ENCODE measurements at places on chromosomes 2 and 18. TPM values are rescaled to one million over a fixed set of nuclear protein-coding genes. Genes with fewer than 3 reads are reported as not detected.

DNA sequence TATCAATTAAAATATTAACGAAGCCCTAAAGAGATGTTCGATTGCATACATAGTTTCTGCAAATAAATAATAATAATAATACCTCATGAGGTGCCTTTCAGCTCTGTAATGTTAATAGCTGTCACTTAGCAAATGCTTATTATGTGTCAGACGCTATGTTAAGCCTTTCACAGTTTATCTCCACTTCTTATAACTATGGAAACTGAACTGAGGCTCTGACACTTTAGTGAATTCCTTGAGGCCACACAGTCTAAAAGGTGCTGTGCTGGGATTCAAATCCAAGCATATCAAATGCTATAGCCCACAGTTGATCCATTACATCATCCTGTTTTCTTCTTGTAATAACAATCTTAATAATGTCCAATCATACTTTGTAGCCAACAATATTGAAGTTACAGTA is 1571.5 kb upstream of the NXPH2 start:
- H3K4me1 ChIP-seq = no peaks in the 10 kb centered on the region
- no peak for DNase-seq
- no peak overlapping the region for H3K27ac ChIP-seq
- no peak overlapping the region for H3K4me3 ChIP-seq
- H3K27me3 ChIP-seq = no peaks in the 10 kb centered on the region

DNA sequence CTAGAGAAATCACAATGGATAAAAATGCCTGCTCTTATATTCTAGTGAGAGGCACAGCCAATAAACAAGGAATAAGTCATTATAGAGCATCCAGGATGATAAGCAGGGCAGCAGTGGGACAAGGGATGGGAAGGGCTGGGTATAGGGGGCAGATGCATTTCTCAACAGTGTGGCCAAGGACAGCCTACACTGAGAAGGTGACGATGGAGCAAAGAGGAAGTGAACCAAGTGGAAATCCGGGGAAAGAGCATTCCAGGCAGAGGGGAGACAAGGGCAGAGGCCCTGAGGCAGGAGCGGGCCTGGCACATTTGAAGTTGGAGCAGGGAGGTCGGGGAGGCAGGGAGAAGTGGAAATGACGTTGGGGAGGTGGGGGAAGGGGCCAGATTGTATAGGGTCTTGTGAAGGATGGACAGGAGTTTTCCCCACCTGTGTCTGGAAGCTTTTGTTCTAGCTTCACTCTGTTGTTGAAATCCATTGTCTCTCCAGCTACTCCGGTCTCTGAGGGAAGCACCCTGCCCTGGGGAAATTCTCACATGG is 17.6 kb downstream of the TMEM177 start:
- no peaks in the 10 kb centered on the region for H3K27me3 ChIP-seq
- no peak overlapping the region for H3K4me3 ChIP-seq
- peaks cover 21% of the 10 kb centered on the region for H3K4me1 ChIP-seq
- no peak overlapping the region for H3K27ac ChIP-seq
- no peak for DNase-seq

GRCh38 chr2:113248997-113249770 is 29.5 kb downstream of the PAX8 start:
- no peaks in the 10 kb centered on the region for H3K36me3 ChIP-seq
- no peak overlapping the region for H3K27ac ChIP-seq
- no peaks in the 10 kb centered on the region for H3K27me3 ChIP-seq
- no peaks in the 10 kb centered on the region for H3K4me1 ChIP-seq
- no peak overlapping the region for H3K4me3 ChIP-seq

- H3K27ac ChIP-seq = no peak overlapping the region
- H3K4me1 ChIP-seq = no peaks in the 10 kb centered on the region
- no peak for DNase-seq
- no peaks in the 10 kb centered on the region for H3K36me3 ChIP-seq
Observed at GRCh38 chr18:49678440-49678839, 116.6 kb downstream of the LIPG start.

GRCh38 chr2:54783349-54783748 is 59.9 kb downstream of the EML6 start:
- no peak overlapping the region for H3K27ac ChIP-seq
- no peak overlapping the region for H3K4me3 ChIP-seq
- no peak for DNase-seq

DNA sequence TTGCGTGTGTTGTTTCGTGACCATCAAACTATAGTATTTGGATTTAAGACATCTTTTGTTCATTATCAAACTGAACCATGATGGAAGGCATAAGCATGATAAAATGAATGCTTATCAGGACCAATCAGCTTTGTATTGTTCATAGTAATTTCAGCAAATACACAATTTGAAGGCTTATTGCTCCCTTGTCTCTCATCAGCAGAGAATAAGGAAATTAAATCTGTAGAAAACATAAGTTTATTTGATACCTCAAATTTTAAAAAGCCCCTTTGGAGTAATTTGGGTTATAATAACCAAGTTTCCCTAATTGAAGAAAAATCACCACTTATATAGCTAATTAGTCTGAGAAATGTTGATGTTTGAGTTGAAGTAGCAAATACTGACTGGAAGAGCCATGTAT is 705.7 kb downstream of the NUP35 start:
- H3K36me3 ChIP-seq = no peaks in the 10 kb centered on the region
- H3K4me1 ChIP-seq = no peaks in the 10 kb centered on the region
- no peaks in the 10 kb centered on the region for H3K27me3 ChIP-seq
- H3K4me3 ChIP-seq = no peak overlapping the region
- no peak for DNase-seq
- H3K27ac ChIP-seq = no peak overlapping the region

- no peaks in the 10 kb centered on the region for H3K4me1 ChIP-seq
- H3K27ac ChIP-seq = no peak overlapping the region
- H3K36me3 ChIP-seq = no peaks in the 10 kb centered on the region
- no peaks in the 10 kb centered on the region for H3K27me3 ChIP-seq
Observed at GRCh38 chr18:79898952-79899608, 52.4 kb downstream of the SLC66A2 start.

DNA sequence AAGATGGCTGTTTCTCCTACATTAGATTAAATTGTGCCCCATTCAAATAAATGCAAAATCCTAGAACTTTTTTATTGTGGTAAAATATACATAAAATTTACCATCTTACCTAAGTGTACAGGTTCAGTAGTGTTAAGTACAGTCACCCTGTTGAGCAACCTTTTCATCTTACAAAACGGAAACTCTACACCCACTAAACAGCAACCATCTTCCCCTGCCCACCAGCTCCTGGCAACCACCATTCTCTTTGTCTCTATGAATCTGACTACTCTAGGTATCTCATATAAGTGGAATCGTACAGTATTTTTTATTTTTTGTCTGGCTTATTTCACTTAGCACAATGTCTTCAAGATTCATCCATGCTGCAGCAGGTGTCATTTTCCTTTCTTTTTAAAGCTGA is 53.0 kb downstream of the ASXL2 start:
- H3K36me3 ChIP-seq = no peaks in the 10 kb centered on the region
- no peaks in the 10 kb centered on the region for H3K27me3 ChIP-seq
- no peak for DNase-seq
- H3K4me3 ChIP-seq = no peak overlapping the region
- H3K4me1 ChIP-seq = no peaks in the 10 kb centered on the region

GRCh38 chr2:69073928-69074570 is 61.1 kb downstream of the ANTXR1 start:
- H3K27ac ChIP-seq = no peak overlapping the region
- no peak overlapping the region for H3K4me3 ChIP-seq
- no peaks in the 10 kb centered on the region for H3K4me1 ChIP-seq
- no peaks in the 10 kb centered on the region for H3K27me3 ChIP-seq

- no peaks in the 10 kb centered on the region for H3K27me3 ChIP-seq
- H3K36me3 ChIP-seq = no peaks in the 10 kb centered on the region
- H3K27ac ChIP-seq = no peak overlapping the region
Observed at GRCh38 chr2:108868911-108869310, 82.3 kb downstream of the CCDC138 start.

DNA sequence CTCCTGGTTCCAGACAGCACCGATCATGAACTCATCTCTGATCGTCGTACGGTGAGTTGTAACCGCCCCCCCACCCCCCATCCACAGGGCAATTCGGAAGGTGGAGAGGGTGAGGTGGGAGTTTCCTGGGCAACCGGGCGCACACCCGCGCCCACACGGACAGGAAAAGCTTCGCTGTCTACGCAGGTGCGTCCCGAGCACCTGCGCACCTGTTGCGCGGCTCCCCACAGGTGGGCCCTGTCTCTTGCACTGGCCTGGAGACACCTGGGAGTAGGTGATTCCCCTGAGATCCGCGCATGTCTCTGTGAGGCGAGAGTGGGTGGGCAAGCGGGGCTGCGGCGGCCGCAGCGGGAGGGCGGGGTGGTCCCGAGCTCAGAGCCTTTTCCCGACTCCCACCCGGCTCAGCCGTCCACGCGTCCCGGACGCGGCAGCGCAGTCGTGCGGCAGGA is 459 bp upstream of the ATP6V1C2 start:
- no peak for DNase-seq
- no peaks in the 10 kb centered on the region for H3K27me3 ChIP-seq
- no peaks in the 10 kb centered on the region for H3K36me3 ChIP-seq
- H3K4me3 ChIP-seq = peak overlapping the region; percentile 77

- no peaks in the 10 kb centered on the region for H3K27me3 ChIP-seq
- H3K27ac ChIP-seq = no peak overlapping the region
- peak overlapping the region; percentile 82 for H3K4me3 ChIP-seq
- H3K4me1 ChIP-seq = no peaks in the 10 kb centered on the region
Observed at GRCh38 chr2:152715854-152716428, 1.3 kb downstream of the PRPF40A start.

- no peak overlapping the region for H3K4me3 ChIP-seq
- no peaks in the 10 kb centered on the region for H3K36me3 ChIP-seq
- H3K27ac ChIP-seq = no peak overlapping the region
Observed at GRCh38 chr2:98663511-98664090, 55.2 kb downstream of the UNC50 start.

DNA sequence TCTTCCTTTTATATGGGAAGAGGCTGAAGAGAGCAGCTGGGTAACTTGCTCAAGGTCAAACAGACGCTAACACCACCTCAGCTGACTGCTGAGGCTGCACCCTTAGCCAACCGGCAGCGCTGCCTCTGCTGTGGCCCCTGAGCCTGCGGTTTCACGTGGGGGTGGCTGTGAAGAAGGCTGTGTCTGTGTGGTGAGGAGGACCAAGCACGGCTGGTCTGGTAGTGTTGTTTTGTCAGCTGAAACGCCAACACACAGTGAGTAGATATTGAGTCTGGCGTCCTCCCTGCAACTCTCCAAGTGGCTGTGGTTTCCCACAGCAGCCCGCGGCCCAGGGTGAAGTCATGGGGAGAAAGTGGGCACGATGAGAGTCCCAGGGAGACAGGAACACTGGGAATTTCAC is 69.6 kb downstream of the THNSL2 start:
- no peak overlapping the region for H3K4me3 ChIP-seq
- no peaks in the 10 kb centered on the region for H3K36me3 ChIP-seq
- no peaks in the 10 kb centered on the region for H3K27me3 ChIP-seq
- DNase-seq = no peak

GRCh38 chr18:23619388-23619881 is 33.1 kb upstream of the NPC1 start:
- DNase-seq = no peak
- H3K4me3 ChIP-seq = peak overlapping the region; percentile 69
- no peaks in the 10 kb centered on the region for H3K27me3 ChIP-seq

GRCh38 chr2:2269989-2270562 is 61.0 kb downstream of the MYT1L start:
- no peak overlapping the region for H3K4me3 ChIP-seq
- no peaks in the 10 kb centered on the region for H3K27me3 ChIP-seq
- H3K36me3 ChIP-seq = no peaks in the 10 kb centered on the region

DNA sequence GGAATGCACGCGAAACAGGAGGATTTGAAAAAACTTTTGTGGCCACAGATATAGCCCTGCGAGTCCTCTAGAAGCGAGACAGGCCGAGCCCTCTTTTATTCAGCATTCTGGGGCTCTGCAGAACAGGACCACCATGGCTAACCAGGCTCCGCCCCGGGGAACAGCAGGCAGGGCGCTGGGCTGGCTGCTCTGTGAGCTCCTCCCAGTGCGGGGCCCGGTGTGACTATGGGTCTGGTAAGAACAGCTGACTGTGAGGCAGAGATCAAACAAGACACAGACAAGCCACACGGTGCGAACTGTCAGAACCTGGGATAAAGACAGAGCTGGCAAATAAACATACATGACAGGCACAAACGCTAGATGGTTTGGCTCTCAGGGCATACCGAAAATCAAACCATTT is 15.5 kb downstream of the PXDN start:
- no peak overlapping the region for H3K27ac ChIP-seq
- no peak overlapping the region for H3K4me3 ChIP-seq

DNA sequence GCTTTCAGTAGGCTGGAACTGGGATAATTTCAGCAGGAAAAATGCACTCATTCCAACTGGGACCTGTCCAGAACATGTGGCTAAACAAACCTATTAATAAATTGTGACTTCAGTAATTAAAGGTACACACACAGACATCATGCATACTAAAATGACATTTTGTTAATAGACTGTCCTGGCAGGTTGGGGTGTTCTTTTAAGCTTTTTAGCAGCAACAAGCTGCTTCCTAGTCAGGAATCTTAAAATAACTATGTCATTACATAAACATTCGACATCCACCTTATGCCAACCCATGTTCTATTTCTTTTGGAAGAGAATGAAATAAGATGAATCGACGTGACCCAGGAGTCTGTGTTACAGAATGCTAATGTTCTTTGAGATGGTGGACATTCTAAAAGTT is 435.7 kb downstream of the TXNL1 start:
- no peaks in the 10 kb centered on the region for H3K36me3 ChIP-seq
- no peak overlapping the region for H3K4me3 ChIP-seq
- no peaks in the 10 kb centered on the region for H3K27me3 ChIP-seq
- H3K4me1 ChIP-seq = no peaks in the 10 kb centered on the region

GRCh38 chr18:72419914-72420313 is 124.2 kb downstream of the CBLN2 start:
- no peak overlapping the region for H3K27ac ChIP-seq
- H3K4me3 ChIP-seq = no peak overlapping the region
- no peaks in the 10 kb centered on the region for H3K4me1 ChIP-seq
- H3K36me3 ChIP-seq = no peaks in the 10 kb centered on the region
- no peaks in the 10 kb centered on the region for H3K27me3 ChIP-seq

DNA sequence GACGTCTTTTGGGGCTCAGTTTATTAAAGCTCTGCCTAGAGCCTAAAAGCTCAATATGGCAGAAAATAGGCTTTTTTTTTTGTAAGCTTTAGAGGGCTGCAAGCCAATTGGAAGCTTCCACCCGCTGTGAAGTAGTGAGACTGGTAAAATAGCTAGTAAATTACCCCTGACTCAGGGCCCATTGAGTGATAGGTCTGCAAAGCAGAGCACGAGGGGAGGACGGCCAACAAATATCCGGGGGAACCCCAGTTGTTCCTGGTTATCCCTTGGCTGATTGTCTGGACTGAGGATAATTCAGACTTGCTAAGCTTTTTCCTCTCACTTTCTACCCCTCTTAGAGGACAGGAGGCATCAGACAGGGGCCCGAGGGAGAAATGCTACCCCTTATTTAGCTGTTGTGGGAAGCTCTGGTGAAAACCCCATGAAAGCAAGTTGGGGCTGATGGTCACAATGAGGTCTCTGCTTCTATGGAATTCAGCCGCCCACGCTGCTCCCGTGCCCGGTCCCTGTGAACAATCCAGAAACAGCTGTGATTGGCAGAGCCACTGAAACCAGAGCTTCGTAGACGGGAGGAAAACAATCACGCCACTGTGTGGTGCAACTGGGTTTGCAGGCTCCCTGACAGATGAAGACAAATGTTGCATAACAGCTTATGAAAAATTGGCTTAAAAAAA is 141.9 kb upstream of the LGALSL start:
- H3K4me1 ChIP-seq = no peaks in the 10 kb centered on the region
- peak overlapping the region; percentile 55 for H3K4me3 ChIP-seq
- peak overlapping the region; percentile 93 for H3K27ac ChIP-seq

- no peak for DNase-seq
- no peaks in the 10 kb centered on the region for H3K4me1 ChIP-seq
- no peak overlapping the region for H3K27ac ChIP-seq
- no peaks in the 10 kb centered on the region for H3K27me3 ChIP-seq
- no peak overlapping the region for H3K4me3 ChIP-seq
- no peaks in the 10 kb centered on the region for H3K36me3 ChIP-seq
Observed at GRCh38 chr2:20365249-20365817, 14.7 kb upstream of the PUM2 start.

TRIM43B gene
- not detected for total RNA-seq

SLC11A1 gene
- 53.4 TPM for total RNA-seq

LINC00305 gene
- not detected for total RNA-seq

Measured in breast epithelium (tissue), 4 donors.